ENCODE measurements at places on chromosomes 3 and 15.
A peak's percentile ranks its signal among the peaks of the same experiment; 100 is the strongest.

DNA sequence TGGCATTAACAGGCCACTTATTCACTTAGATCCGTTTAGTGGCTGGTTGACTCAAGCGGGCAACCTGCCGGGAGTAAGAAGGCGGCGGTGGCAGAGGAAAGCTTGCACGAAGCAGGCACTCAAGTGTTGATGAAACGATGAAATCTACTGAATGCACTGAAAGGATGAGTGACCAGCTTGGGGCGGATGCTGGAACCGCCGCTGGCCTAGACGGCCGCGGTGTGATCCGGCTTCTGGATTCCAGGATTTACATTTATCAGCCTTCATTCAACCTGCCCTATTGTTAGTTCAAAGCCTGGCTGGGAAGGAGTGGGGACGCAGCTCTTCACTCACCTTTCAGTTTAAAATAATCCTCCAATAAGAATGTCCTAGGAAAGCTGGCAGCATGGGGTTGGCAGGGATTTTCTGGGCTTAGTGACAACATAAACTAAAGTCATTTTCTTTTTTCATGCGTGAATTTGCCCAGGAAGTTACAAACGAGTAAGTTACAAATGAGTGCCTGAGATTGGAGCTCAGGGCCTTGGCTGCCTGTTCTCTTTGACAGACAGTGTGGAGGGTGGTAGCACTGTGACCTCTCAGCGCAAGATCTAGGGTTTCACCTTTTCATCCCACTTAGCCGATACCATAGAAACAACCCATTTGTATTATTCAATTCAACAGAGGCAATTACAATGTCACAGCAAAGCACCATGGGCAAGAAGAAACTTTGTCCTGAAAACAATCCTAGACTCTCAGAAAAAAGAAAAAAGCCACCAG, 1.1 kb upstream of the PLCH1 start:
- peak; percentile 81 for DNase-seq

DNA sequence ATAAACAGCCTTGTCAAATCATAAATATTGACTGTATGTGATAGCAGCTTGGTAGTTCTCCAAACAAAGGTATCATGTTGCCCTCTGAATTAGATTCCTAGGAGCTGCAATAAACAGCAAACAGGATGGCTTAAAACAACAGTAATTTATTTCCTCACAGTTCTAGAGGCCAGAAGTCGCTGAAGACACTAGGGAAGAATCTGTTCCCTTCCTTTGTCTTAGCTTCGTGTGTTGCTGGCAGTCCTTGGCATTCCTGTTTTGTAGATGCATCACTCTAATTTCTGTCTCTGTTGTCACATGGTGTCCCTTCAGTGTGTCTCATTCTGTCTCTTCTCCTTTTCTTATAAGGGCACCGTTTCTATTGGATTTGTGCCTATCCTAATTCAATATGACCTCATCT, 679.3 kb downstream of the OTOL1 start:
- no peak for DNase-seq

DNA sequence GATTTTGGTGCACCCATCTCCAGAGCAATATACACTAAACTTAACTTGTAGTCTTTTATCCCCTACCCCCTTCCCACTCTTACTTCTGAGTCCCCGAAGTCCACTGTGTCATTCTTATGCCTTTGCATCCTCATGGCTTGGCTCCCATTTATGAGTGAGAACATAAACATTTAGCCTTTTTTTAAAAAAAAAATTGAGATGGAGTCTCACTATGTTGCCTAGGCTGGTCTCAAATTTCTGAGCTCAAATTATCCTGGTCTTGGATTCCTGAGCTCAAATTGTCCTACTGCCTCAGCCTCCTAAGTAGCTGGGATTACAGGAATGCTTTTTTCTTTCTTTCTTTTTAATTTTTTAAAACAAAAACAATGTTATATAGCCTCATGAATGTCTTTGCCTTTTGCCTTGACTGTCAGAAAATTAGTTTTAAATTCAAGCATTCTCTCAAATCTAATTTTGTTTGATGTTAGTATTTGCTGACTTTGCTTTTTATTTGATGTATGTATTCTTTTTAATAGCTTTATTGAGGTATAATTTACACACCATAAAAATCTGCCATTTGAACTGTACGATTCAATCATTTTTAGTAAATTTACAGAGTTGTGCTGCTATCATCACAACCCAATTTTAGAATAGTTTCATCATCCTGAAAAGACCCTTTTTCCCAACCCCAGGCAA, 46.9 kb downstream of the NFKBIZ start:
- DNase-seq: no peak

DNA sequence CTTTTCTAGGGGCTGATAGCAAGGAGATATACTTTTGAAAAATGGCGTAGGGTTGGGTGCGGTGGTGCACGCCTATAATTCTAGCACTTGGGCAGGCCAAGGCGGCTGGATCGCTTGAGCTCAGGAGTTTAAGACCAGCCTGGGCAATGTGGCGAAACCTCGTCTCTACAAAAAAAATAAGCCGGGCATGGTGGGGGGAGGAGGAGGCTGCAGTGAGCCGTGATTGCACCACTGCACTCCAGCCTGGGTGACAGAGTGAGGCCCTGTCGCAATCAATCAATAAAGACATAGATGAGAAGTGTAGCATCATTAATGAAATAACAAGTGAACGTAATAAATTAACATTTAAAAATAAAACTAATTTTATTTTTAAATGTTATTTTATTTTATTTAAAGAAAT, 134.6 kb downstream of the SLCO3A1 start:
- DNase-seq: no peak

- no peak for DNase-seq
Measured at GRCh38 chr15:95669146-95669922, 661.2 kb upstream of the NR2F2 start.

DNA sequence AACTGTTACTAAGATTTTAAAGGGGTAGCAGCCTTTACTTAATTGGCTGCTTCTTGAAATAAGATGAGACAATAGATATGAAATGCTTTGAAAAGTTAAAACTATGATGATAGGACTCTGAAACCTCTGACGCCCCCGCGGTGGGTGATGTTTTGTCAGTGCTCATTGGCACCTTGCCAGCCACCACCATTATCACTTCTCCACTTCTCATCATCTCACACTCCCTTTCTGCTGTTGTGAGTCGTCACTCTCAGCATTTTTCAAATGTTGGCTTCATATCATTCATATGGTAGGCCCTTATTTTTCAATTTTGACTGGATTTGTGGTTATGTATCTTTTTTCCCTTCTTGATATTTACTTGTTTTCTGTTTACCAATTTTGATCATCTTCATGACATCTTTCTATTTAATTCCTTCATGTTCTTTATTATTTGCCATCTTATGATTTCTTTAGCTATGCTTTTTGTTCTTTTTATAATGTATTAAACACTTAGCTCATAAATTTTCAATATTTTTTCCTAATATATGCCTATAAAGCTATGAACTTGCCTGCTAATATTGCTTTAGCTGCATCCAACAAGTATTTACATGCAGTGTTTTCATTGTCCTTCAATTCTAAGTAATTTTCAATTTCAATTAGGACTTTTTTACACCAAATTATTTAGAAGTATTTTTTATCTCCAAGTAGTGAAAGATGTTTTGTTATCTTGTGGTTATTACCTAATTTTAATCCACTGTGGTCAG, 30.3 kb upstream of the SKOR1 start:
- no peak for DNase-seq

GRCh38 chr3:159074756-159075701, 273.2 kb downstream of the MFSD1 start:
- DNase-seq: no peak

All from H9 (cell line).